ENCODE measurements at places on chromosomes 4 and X. TPM values are rescaled to one million over a fixed set of nuclear protein-coding genes. Genes with fewer than 3 reads are reported as not detected.

The SCML2 gene
- 8.2 TPM for total RNA-seq

The KCND1 gene
- 5.1 TPM for total RNA-seq

DNA sequence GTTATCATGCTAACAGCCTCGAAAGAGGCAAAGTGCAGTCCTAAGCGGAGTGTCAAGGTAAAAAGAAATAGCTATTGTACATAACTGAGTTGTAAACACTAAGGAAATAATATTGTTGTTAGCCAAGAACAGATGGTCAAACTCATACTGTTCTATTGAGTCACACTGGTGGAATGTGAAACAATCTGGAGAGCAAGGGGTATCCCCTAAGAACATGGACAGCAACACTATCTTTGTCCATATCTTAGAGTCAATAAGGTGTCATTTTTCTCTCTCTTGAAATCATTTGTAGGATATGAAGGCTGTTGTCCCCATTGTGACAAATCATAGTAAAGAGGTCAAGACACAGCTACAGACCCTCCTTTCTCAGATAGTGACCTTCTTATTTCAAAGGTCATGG, 4.5 kb upstream of the PDGFC start:
- DNase-seq = no peak

The CITED1 gene
- 1.6 TPM for total RNA-seq

DNA sequence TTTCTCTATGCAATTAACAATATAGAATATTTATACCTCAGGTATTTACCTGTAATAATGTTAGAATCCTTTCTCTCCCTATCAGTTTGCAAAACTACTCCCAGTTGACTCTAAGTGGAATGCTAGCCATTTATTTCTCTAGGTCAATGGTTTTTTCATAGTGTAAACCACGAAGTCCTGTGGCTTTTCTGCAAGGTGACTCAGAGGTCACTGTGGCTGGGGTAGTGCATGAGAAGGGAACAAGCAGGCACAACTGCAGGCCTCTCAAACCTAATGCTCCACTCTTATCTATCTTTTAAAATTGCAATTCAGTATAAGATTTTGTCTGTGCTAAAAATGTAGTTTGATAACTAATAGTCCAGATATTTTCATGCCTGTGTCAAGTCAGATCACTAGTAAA, 159.4 kb downstream of the ANTXR2 start:
- no peak for DNase-seq

The RHOXF1 gene
- 0.52 TPM for total RNA-seq

GRCh38 chrX:120797188-120797851, 78.3 kb downstream of the CT47B1 start:
- DNase-seq = no peak

The KIF4A gene
- 12.2 TPM for total RNA-seq

The NKX3-2 gene
- total RNA-seq = 1.3 TPM

- DNase-seq = no peak
These were observed 154.5 kb upstream of the SLC4A4 start for GRCh38 chr4:71184195-71184781.

The PRSS12 gene
- total RNA-seq = 43.5 TPM

- DNase-seq = no peak
These were observed 26.5 kb downstream of the HS3ST1 start for GRCh38 chr4:11402192-11402591.

DNA sequence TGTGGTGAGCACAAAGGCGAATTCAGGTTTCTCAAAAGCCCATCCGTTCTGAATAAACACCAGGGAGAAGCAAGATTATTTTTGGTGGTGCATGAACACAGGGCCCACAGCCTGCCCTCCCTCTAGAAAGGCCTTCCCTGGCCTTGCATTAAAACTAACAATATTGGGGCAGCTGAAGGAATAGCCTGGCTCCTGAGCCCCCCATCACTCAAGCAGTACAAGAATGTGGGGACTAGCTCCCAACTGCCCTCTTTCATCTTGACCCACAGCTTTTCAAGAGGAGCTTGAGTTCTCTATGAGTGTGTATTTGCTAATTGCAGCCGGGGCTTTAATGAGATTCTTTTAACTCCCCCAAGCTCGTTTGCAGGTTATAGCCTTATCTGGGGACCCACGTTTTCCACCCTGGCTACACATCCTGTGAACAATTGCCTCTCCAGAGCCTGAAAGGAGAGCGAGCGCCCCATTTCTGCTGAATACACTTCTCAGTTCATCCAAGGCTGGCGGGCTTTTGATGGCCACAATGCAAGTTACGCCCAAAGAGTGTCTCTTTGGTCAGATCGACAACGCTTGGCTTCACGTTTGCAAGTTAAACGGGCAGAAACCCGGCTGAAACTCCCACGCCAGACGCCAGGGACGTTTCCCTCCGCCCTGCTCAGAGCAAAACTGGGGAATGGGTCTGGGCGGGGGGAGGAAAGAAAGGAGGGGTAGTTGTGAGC, 4.7 kb upstream of the GSX2 start:
- DNase-seq = no peak

- no peak for DNase-seq
These were observed 219.7 kb upstream of the MBNL3 start for GRCh38 chrX:132708529-132708928.

DNA sequence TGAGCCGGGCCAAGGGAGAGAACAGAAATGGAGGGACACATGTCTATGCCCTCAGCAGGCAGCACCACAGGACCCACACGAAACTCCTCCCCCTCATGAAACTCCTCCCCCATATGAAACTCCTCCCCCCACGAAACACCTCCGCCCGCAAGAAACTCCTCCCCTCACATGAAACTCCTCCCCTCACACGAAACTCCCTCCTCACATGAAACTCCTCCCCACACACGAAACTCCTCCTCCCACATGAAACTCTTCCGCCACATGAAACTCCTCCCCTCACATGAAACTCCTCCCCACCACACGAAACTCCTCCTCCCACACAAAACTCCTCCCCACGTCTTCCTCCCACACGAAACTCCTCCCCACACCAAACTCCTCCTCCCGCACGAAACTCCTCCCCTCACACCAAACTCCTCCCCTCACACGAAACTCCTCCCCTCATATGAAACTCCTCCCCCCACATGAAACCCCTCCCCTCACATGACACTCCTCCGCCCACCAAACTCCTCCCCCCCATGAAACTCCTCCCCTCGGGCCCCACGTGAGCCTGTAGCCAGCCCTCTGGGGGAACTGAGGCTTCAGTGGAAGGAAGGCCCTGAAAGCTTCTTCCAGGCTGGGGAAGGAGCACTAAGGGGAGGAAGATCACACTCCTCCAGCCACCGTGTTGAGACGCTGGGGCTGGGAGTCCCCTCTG, 15.2 kb downstream of the ADRA2C start:
- DNase-seq = no peak

The MAGEA11 gene
- not detected for total RNA-seq

The ZMAT1 gene
- total RNA-seq = 13.5 TPM

GRCh38 chr4:73224886-73225285, 33.7 kb downstream of the ANKRD17 start:
- DNase-seq = no peak

DNA sequence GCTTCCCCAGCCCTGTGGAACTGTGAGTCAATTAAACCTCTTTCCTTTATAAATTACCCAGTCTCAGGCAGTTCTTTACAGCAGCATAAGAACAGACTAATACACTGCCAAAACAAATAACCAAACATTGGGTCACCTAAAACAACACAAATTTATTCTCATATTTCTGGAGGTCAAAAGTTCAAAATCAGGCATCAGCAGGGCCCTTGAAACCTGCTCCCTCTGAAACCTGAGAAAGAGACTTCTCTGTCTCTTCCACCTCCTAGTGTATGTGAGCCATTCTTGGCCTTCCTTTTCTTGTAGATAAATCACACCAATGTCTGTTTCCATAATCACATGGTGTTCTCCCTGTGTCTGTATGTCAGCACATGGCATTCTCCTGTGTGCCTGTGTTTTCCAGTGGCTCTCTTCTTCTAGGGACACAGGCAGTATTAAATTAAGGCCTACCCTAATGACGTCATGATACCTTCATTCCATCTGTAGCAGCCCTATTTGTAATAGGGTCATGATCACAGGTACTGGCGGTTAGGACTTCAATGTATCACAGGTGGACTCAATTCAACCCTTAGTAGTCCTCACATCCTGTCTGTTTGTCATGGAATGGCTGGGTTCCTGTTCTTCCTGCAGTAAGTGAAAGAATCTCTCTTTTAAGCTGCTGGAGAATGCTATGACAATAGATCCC, 147.3 kb upstream of the CLNK start:
- DNase-seq = no peak

The NLGN3 gene
- total RNA-seq = 3.5 TPM

The PNMA3 gene
- total RNA-seq = 10.3 TPM

- no peak for DNase-seq
These were observed 105.4 kb downstream of the MSN start for GRCh38 chrX:65772842-65773241.

The MAB21L2 gene
- total RNA-seq = 14.2 TPM

The MTTP gene
- 0.75 TPM for total RNA-seq

- DNase-seq = no peak
These were observed 758 bp downstream of the SDAD1 start for GRCh38 chr4:75989846-75990528.

DNA sequence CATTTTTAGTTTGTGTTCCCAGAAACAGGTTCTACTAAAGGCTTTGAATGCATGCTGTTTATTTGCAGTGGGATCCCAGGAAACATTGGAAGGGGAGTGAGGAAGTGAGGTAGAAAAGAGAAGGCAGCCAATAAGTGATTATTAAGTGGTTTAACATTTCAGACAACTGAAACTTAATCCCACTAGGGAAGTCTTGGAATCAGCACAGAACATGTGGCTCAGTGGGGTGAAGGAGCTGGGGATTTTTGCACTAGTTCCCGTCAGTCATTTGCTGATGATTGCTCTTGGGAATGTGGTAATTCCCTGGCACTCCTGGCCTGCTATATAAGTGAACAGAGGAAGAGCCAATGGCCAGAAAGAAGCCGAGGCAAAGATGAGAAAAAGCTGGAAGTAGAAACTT, 1053.0 kb upstream of the IGFBP7 start:
- no peak for DNase-seq

The ASB12 gene
- 0.18 TPM for total RNA-seq

DNA sequence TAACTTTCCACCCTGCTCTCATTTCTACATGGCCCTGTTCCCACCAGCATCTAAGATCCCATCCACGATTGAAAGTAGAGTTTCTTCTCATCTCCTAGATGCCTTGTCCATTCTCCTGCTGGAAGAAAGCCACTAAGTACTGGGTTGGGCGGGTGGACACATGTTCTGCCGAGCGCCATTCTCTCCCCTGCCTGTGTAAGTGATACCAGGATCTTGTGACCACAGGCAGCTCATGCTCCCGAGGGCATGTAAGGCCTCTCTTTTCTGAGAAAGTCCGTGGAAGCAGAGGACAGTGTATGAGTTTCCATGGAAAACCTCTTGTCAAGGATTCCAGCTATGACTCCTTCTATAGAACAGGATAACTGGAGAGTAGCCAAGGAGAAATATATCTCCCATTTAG, 3.3 kb upstream of the SLC25A4 start:
- DNase-seq = no peak

GRCh38 chr4:93184053-93184452, 644.5 kb upstream of the ATOH1 start:
- no peak for DNase-seq

GRCh38 chrX:70998411-70999027, 67.6 kb upstream of the SLC7A3 start:
- DNase-seq = no peak

DNA sequence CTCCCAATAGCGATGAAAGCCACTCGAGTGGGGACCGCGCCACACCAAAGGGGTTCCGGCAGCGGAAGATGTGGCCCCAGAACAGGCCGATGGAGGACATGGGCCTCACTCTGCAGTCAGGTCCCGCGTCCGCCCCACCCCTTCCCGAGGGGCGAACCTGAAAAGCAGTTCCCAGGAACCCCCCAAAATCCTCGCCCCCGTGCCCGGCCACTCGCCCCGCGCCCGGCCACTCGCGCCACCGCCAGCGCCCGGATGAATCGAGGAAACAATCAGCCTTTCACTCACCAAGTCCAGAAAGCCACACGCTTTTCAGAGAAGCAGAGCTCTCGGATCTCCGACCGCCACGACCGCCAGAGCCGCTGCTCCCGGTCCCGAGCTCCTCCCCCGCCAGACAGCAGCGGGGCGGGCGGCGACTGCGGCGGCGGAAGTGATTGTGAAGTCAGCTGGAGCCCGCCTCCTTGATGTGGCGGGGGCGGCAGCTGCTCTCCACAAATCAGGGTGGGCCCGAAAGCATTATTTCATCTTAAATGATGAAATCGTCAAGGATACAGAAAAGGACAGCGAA, at the start of gene PJA1:
Gene PJA1, minus strand, starts transcription at position 367 of the 565 bp plus-strand sequence. CDS start 2,380 bp downstream, outside the sequence.
- peak; percentile 65 for DNase-seq

The KLF8 gene
- 9.6 TPM for total RNA-seq

DNA sequence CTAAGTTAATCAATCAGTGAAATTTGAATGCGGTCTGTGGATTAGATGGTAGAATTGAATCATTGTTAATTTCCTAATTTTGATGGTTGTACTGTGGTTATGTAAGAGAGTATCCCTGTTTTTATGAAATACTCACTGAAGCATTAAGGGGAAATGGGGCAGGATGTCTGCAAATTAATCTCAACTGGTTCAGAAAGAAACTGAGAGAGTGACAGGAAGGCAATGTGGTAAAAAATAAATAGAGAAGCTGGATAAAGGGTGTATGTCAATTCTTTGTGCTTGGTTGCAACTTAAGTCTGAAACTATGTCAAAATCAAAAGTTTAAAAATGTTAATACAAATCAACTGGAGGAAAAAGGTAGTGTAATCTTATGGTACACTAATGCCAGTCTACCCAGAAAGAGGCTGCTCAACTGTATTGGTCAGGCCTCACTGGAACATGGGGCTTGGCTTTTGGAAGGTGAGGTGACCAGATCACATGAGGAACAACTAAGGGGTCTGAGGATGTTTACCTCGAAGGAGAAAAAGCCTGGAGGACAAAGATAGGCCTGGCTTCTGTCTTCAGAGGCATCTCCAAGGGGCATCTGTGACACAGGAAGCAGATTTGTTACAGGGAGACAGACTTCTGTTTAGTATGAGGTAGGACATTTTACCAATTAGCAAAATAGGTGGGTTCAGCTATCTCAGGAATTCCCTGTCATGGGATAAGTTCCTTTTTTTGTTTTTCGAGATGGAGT, 83.1 kb downstream of the DLG3 start:
- no peak for DNase-seq

The LRIT3 gene
- 0.16 TPM for total RNA-seq

The PABPC1L2A gene
- not detected for total RNA-seq

The GAK gene
- total RNA-seq = 113 TPM

GRCh38 chrX:44947995-44948394, 75.0 kb downstream of the KDM6A start:
- DNase-seq = no peak

GRCh38 chr4:8383016-8383415, 57.5 kb downstream of the ACOX3 start:
- no peak for DNase-seq

GRCh38 chrX:155767876-155768769, 113.0 kb upstream of the VAMP7 start:
- no peak for DNase-seq

- no peak for DNase-seq
These were observed 128.6 kb upstream of the FTHL17 start for GRCh38 chrX:31200430-31200829.

Measured in mesothelial cell of epicardium (in vitro differentiated cells).